SK-N-SH (cell line): ENCODE measurements at places on chromosomes 3 and 15.
A peak's percentile ranks its signal among the peaks of the same experiment; 100 is the strongest.

DNA sequence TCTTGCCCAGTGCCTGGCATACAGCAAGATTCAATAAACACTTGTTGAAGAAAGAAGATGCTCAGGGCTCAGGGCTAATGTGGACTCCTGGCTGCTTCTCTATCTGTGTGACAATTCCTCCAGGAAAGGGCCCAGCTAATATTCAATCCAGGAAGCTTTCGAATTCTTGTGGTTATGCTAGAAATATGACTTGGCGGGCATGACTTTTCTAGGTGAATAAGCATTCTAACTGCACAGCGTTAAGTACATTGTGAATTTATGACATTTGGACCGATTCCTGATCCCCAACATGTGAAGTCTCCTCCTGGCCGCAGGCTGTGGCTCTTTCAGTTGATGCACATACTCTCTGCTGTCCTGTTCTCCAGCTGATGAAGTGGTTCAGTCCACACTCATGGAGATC, 117.0 kb downstream of the IMPG2 start:
- no peak overlapping the region for H3K4me3 ChIP-seq
- no peak overlapping the region for H3K27ac ChIP-seq
- no peaks in the 10 kb centered on the region for H3K4me1 ChIP-seq

DNA sequence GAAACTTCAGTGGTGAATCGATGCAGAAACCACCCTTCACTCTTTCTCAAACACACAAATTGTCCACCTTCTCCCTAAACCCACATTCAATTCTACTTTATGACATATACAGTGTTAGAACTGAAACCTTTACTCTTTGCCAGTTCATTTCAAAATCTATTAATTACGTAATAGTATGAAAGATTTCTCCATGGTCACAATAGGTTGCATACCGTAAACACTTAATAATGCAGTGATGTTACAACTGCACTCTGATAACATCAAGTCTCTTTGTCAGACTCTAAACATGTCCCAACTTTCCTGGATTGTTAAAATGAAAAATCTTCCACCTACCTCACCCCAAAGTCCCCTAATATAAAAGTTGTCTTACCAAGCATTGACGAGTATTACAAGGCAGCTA, 111.8 kb upstream of the PROK2 start:
- H3K36me3 ChIP-seq = no peaks in the 10 kb centered on the region
- no peak for DNase-seq
- H3K27me3 ChIP-seq = no peaks in the 10 kb centered on the region
- H3K27ac ChIP-seq = no peak overlapping the region
- no peak overlapping the region for H3K4me3 ChIP-seq
- H3K4me1 ChIP-seq = no peaks in the 10 kb centered on the region

- H3K27me3 ChIP-seq = no peaks in the 10 kb centered on the region
- no peak overlapping the region for H3K27ac ChIP-seq
- H3K4me1 ChIP-seq = peaks cover 2% of the 10 kb centered on the region; the same call in 1 of the 2 replicates
Measured at GRCh38 chr15:90338532-90338931, 13.6 kb upstream of the ZNF774 start.

DNA sequence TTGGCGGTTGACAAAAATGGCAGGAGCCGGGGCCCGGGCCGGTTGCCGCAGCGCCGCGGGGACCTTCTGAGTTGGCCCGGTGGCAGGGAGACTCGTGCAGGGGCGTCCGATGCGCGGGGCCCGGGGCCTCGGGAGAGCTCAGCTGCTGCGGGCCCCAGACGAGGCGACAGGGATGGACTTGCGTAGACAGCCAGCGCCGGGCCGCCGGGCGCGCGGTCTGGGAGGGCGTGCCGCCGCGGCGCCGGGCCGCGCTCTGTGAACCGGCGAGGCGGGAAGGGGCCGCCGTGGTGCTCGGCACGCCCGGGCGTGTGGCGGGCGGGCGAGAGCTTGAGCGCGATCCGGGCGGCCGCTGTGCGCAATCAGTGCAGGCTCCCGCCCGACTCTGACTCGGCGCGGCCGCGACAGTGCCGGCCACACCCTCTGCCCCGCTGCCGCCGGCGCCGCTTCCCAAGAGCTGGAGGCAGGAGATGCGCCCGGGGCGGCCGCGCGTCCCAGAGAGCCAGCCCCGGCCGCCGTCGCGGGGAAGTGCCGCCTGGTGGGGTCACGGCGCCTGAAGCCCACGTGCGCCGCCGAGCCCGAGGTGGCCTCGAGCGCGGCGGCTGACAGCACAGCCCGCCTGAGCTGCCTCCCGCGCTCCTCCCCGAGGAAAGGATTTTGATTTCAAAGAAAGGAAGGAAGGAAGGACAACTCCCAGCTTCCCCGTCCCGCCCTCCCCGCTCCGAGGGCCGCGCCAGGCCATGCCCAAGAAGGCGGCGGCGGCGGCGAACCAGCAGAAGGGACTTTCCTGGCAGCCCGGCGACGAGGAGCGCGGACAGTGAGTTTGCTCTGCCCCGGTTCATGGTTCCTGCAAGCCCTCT, 657 bp downstream of the TLNRD1 start:
- H3K4me3 ChIP-seq = peak overlapping the region; percentile 89
- H3K4me1 ChIP-seq = peaks cover 16% of the 10 kb centered on the region
- peak; percentile 77 for DNase-seq
- H3K36me3 ChIP-seq = peaks cover 28% of the 10 kb centered on the region
- H3K27ac ChIP-seq = peak overlapping the region; percentile 87

DNA sequence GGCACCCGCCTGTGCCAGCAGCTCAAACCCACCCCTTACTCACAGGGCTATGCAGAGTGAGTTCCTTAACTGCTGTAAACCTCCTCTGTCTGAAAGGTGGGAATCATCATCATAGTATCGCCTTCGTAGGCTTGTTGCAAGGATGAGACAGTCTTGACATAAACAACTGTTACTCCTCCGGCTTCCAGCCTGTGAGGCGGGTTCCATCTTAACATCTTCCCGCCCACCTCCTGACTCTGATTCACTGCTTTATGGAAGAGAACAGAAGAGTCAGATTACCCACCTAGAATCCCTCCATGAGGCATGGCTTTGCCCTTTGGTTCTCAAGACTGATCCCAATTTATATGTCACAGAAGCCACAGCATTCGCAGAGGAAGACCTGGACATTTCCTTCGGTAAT, 21.9 kb downstream of the POLR2M start:
- no peak overlapping the region for H3K4me3 ChIP-seq
- peaks cover 2% of the 10 kb centered on the region for H3K4me1 ChIP-seq
- DNase-seq = no peak
- no peaks in the 10 kb centered on the region for H3K27me3 ChIP-seq

DNA sequence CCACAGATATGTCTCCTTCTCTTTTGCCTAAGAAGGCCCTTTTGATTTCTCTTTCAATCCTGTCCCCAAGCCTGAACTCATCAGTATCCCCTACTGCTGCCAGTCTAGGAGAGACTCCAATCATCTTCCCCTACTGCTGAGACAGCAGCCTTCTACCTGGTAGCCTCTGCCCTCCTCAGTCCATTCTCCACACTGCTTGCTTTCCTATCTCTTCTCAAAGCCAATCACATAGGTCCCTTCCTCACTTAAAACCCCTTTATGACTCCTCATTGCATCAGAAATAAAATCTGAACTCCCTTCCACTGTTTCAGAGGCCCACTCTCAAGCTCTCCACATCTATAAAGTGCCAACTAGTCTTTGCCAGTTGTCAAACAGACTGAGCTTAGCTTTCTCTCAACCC, 1081.8 kb upstream of the CFAP20DC start:
- no peak overlapping the region for H3K27ac ChIP-seq
- no peaks in the 10 kb centered on the region for H3K27me3 ChIP-seq
- no peak for DNase-seq
- H3K36me3 ChIP-seq = no peaks in the 10 kb centered on the region
- H3K4me1 ChIP-seq = no peaks in the 10 kb centered on the region

GRCh38 chr3:100540791-100541334, 48.4 kb downstream of the TMEM45A start:
- H3K4me3 ChIP-seq = no peak overlapping the region
- H3K27ac ChIP-seq = peak overlapping the region; percentile 23; the same call in 1 of the 2 replicates
- no peaks in the 10 kb centered on the region for H3K27me3 ChIP-seq
- peaks cover 2% of the 10 kb centered on the region; the same call in 1 of the 2 replicates for H3K4me1 ChIP-seq

DNA sequence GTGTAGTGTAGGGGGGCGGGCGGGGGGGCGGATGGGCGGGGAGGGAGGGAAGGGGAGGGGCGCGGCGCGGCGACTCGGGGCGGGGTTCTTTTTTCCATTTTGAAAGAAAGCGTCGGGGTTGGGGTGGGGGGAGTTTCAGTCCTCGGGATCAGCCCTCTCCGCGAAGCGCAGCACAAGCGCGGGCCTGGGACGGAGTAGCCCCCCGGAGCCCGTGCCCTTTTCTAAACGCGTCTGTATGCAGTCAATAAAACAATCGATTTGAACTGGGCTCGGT, 6.1 kb downstream of the ISLR2 start:
- no peak overlapping the region for H3K27ac ChIP-seq
- H3K4me3 ChIP-seq = peak overlapping the region; percentile 39
- H3K4me1 ChIP-seq = peaks cover 13% of the 10 kb centered on the region; the same call in 1 of the 2 replicates
- H3K27me3 ChIP-seq = no peaks in the 10 kb centered on the region; the same call in 1 of the 2 replicates
- no peaks in the 10 kb centered on the region for H3K36me3 ChIP-seq

GRCh38 chr15:45581919-45582318, 5.3 kb upstream of the BLOC1S6 start:
- H3K4me1 ChIP-seq = peaks cover 5% of the 10 kb centered on the region
- no peak for DNase-seq
- no peak overlapping the region for H3K27ac ChIP-seq
- H3K4me3 ChIP-seq = no peak overlapping the region

- H3K4me3 ChIP-seq = no peak within 1 kb of the TSS
- H3K36me3 ChIP-seq = no peaks in the 10 kb centered on the region
- no peak within 1 kb of the TSS for H3K27ac ChIP-seq
- no peaks in the 10 kb centered on the region for H3K4me1 ChIP-seq
Measured at GRCh38 chr3:46242120-46242519, at the start of gene CCR3. Gene CCR3, plus strand, starts transcription at chr3:46242460. Its CDS starts 22,699 bp downstream, at chr3:46265159.

- H3K27me3 ChIP-seq = no peaks in the 10 kb centered on the region
- no peak for DNase-seq
- no peak overlapping the region for H3K27ac ChIP-seq
Measured at GRCh38 chr15:100580414-100580813, 21.6 kb downstream of the LINS1 start.
